ENCODE measurements at places on chromosomes 2 and 18. TPM values are rescaled to one million over a fixed set of nuclear protein-coding genes. Genes with fewer than 3 reads are reported as not detected.

LYG2 gene
- not detected for total RNA-seq

TRIM54 gene
- total RNA-seq, result 1.2 TPM

OST4 gene
- total RNA-seq, result 334 TPM

HOXD13 gene
- not detected for total RNA-seq

XDH gene
- 0.11 TPM for total RNA-seq

LRP2 gene
- not detected for total RNA-seq

TMEM163 gene
- total RNA-seq, result 10.7 TPM

ARHGAP25 gene
- total RNA-seq, result 5.5 TPM

LYG1 gene
- total RNA-seq, result 0.78 TPM

LOXL3 gene
- 10.1 TPM for total RNA-seq

DYNAP gene
- not detected for total RNA-seq

ABCA12 gene
- 0.04 TPM for total RNA-seq

ANKRD53 gene
- 1.5 TPM for total RNA-seq

RIT2 gene
- 0.22 TPM for total RNA-seq

MOCOS gene
- 22.8 TPM for total RNA-seq

ITGB6 gene
- not detected for total RNA-seq

REG1B gene
- total RNA-seq, result 2.6 TPM

GAREM2 gene
- 2.2 TPM for total RNA-seq

NT5DC4 gene
- total RNA-seq, result not detected

TRIM43 gene
- not detected for total RNA-seq

APCDD1 gene
- total RNA-seq, result 7.1 TPM

AKAIN1 gene
- 4.6 TPM for total RNA-seq

MBD2 gene
- total RNA-seq, result 13.5 TPM

CHST9 gene
- total RNA-seq, result 0.14 TPM

CELF4 gene
- 0.42 TPM for total RNA-seq

DAPL1 gene
- total RNA-seq, result 0.50 TPM

BAZ2B gene
- 105 TPM for total RNA-seq

RNPEPL1 gene
- 58.9 TPM for total RNA-seq

NCK2 gene
- total RNA-seq, result 22.1 TPM

C2orf78 gene
- total RNA-seq, result not detected

All from adrenal gland (tissue), 19 donors.